ENCODE measurements at places on chromosomes 13 and 19.
A peak's percentile ranks its signal among the peaks of the same experiment; 100 is the strongest.

DNA sequence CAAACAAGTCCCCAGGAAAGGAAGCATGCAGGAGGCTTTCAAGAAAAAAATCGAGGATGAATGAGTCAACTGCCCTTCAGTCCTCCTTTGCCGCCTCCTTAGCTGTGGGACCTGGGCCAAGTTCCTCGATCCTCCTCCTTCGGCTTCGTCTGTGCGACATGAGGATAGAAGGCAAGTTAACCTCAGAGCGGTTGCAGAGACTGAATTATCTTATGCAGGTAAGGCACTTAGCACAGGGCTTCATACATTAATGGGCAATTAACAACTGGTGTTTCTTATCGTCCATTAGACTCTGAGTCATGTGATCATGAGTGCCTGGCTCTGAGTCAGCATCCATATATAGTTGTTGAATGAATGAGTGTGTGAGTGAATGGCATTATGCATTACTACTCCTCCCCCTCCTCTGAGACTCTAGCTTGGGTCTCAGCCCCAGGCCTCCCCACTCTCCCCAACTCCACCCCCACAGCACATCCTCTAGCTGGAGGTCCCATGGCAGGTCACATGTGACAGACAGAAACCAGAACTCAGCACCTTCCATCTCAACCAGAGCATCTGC, 1.6 kb upstream of the TTC9B start:
- DNase-seq: peak; percentile 63

GRCh38 chr19:18098891-18099622, 1.5 kb downstream of the MAST3 start:
- no peak for DNase-seq

DNA sequence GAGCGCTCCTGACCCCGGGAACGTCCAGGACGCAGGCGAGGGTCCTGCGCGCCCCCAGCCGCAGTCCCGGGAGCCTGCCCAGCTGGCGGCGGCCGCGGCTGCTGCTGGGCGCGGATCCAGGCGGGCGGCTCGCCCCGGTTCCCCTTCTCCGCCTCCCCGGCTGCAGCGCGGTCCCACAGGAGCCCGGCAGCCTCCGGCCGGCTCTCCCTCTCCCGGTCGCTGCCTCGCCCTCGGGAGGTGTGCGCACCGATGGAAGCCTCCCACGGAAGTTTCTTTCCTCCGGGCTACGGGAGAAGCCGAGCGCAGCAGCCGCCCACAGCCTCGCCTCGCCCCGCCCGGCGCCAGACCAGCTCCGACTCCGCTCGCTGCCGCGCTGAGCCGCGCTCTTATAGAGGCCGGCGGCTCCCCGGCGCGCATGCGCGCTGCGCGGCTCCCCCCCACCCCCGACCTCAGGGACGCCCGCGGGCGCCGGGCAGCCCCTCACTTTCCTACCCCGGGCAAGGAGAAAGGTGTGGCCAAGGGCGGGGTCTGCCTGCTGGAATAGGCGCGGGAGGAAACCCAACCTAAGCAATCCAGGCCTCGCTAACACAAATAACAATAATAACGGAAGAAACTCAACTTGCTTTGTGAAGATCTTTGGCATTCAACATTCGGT, at the start of gene SHISA2:
Gene SHISA2 (minus strand): TSS at position 360 of the 655 bp plus-strand sequence. CDS start 1,041 bp downstream, outside the sequence.
- DNase-seq: peak; percentile 56

GRCh38 chr19:50703915-50704796, 15.4 kb downstream of the SHANK1 start:
- peak; percentile 34 for DNase-seq

DNA sequence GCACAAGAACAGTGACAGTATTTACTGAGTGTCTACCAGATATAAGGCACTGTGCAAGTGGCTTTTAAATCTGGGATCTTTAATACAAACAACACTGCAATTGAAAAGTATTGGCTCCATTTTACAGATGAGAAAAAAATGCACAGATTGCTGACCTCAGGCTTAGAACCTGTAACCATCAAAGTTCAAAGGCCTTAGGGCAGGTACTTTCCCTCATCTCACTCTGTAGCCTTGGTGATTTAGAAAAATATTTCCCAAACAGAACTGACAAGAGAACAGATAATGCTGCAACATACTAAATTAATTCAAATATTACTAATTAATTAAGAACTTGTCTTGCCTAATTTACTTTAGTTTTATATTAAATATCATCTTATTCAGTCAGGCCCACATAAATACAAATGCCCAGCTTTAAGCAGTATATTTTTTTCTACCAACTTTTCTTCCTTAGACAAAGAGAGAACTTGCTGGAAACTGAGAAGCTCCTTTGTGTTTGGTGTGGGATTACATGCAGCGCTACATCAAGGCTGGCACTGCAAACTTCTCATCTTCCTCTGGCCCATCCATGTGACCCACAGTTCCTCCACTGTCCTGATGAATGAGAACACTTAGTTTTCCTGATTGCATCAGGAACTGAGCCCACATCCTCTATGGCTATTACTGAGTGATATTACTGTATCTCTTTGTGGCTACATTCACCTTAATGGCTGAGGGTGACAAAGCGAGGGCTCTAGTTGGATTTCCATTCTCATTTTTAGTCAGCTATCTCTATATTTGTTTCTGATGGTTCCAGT, 302.1 kb downstream of the ENOX1 start:
- DNase-seq: no peak

DNA sequence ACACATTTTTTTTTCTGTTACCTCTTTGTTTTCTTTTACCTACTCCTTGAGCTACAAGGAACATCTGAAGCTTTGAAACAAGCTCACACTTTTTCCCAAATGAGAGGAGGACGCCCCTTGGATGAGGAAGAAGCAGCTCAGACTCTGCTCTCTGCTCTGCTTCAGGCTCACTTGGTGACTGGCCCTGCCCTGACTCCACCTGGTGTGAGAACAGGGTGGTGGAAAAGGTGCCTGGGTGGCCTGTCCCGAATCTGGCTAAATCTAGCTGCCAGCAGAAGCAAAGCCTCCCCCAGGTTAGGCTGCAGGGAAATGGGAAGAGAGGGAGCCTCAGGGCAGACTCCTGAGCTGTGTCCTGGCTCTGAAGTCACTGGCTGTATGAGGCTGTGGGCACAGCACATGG, 68.0 kb upstream of the CEACAM8 start:
- DNase-seq: no peak

- peak; percentile 71 for DNase-seq
These were observed 328.9 kb downstream of the DIAPH3 start for GRCh38 chr13:59834801-59835200.

DNA sequence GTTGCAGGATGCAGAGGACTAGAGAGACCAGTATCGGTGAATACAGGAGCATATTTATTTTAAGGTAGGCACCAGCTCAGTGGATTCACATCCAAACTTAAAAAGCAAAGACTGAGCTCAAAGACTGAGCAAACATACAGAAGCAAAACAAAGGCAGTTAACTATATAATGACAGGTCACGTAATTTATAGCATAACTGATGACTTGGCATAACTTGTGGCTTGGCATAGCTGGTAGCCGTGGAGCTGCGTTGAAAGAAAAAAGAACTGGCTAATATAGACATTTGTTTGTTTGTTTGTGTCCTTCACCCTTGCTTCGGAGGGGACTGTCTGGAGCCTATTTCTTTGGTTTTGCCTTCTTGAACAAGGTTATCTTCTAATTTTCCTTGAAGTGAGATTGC, 33.7 kb downstream of the ZNF493 start:
- no peak for DNase-seq

DNA sequence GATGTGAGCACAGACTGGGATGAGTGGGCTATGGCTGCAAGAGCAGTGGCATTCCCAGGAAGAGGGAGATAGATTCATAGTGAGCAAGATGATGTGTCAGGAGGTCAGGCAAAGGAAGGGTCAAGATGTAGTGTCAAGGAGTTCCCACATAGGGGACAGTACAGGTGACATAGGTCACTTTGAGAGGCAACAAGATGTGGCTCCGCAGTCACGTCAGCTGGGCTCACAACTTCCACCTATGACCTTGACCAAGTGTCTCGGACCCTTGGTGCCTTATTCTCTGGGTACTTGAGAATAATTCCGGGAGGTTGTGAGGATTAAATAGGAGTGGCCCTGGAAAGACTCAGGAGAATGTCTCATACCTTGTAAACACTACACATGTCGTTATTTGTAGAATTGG, 10.5 kb downstream of the ZNF317 start:
- no peak for DNase-seq

GRCh38 chr13:36795463-36795862, 23.6 kb upstream of the RFXAP start:
- DNase-seq: no peak

DNA sequence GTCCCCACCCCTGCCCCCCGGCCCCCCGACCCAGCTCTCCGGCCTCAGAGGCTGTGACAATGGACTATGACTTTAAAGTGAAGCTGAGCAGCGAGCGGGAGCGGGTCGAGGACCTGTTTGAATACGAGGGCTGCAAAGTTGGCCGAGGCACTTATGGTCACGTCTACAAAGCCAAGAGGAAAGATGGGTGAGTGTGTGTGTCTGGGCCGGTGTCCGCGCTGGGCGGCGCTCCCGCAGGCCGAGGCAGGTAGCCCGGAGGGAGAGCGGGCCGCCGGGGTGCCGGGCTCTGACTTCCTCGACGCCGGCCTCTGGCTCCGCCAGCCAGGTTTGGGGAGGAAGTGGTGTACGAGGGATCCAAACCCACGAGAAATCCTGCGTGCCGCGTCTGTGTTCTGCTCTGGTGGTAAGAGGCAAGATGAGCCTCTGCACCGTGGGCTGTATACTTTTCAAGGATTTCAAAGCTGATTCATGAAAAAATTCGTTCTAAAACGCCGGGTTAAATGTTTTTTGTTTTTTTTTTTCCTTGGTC, 718 bp downstream of the CDK8 start:
- peak; percentile 14 for DNase-seq

DNA sequence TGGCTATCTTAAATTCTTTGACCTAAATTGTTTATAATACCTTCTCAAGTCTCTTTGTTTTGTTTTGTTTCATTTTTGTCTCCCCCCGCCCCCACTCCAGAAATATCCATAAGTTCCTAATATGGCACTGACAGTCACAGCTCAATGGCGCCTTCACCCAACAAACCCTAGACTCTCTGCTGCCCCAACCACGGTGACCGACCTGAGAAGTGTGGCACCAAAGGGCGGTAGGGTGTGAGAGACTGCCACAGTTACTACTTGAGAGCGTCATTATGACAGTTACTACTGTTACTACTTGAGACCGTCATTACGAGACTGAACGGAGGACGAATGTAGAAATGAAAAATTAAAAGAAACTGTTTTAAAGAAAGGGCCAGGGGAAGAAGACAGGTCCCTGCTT, 34.4 kb upstream of the PSPC1 start:
- no peak for DNase-seq

Data from fibroblast of skin of right quadriceps (primary cell).